Omental fat pad (tissue), 4 donors: ENCODE measurements at places on chromosomes 11 and 22.

DNA sequence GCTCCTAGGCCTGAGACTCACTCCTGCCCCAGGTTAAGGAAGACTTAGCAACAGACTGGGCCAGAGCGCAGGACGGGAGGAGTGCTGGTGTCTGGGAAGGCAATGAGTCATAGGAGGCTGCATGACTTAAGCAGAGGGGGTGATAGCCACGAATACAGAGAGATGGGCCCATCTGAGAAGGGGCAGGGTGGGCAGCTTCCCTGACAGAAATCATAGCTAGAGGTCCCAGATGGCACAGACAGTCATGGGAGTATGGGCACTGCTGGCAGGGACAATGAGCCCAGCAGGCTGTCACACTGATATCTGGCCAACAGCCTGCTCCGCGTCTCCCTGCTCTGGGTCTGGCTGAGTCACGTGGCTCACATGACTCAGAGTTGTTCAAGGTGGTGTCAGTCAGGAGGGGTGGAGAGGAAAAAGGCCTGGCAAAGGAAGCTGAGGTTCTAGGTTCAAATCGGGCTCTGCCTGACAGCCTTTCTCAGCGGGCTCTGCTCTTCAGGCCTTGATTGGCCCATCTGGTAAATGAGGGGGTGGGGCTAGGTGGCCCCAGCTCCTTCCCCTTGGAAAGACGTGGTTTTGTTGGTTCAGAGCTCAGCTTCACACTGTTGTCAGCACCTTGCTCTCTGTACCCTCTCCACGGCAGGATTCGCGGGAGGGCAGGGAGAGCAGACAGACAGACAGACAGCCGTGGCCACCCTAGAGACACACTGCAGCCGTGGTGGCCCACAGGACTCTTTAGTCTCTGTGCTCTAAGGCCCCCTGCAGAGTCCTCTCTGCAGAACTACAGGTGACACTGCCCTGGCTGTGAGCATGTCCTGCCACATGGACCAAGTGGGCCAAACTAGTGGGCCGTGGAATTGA lies 47.8 kb downstream of the DBX1 start:
- DNase-seq, result peak; percentile 61

DNA sequence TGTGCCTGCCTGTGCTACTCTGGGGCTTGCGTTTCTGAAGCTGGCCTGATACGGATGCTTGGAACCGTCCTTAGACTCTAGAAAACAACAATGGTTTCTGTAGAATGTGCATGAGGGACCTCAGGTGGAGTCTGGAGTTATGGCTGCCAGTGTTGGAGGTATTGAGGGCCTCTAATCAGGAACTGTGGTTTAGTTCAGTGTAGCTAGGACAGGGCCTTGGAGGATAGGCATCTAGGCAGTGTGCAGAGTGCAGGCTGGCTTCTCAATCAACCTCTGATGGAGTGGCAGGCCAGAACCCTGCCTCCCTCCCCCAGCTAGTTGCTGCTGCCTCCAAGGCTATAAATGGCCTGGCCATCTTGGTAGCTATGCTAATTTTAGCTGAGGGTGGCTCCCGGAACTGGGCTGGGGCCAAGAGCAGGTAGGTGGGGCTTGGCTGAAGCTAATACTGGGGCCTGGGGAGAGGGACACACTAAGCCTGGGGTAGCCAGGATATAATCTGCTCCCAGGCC lies 4.0 kb downstream of the STIM1 start:
- no peak for DNase-seq

GRCh38 chr22:17540481-17540880 lies 22.8 kb upstream of the SLC25A18 start:
- DNase-seq, result no peak

DNA sequence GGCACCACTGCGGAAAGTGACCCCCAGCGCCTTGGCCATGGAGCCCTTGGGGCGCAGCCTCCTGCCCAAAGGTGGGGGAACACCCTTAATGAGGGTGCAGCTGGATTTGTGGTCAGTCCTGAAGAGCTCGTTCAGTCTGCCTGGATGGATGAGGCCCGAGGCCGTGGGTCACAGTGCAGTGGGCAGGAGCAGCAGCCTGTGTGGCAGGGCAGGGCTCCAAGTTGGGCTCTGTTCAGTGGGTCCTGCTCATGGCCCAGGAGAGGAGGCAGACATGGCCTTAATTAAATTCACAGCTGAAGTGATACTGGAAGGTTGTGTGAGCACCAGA lies 33.3 kb downstream of the FAM83F start:
- no peak for DNase-seq

DNA sequence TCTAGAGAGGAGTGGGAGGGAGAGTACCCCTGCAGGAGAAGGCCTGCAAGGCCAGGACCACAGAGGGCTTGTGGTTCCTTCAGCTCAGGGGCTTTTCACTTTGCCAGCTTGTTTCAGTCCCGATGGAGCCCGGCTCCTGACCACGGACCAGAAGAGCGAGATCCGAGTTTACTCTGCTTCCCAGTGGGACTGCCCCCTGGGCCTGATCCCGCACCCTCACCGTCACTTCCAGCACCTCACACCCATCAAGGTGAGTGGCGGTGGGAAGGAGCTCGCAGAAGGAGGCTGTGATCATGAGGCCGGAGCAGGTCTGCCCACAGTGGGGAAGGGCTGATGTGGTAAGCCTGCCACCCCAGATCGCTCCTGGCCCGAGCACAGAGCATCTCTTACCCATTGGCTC lies 13.5 kb downstream of the ACP2 start:
- no peak for DNase-seq

DNA sequence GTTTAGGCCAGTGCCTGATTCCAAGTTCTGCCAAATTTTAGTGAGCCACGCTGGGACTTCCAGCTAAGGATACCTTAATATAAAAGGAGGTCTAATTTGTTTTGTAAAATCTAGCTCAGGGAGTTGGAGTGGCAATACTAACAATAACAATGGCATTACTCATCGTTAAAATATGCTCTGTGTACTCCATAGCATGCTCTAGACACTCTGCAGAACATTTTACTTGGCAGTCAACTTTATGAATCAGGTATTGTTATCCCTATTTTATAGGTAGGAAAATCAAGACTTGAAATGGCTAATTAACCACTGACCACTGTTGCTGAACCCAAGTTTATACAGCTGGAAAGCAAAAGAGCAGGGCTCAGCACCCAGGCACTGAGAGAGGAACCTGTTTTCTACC lies 485.0 kb upstream of the KIRREL3 start:
- no peak for DNase-seq

- DNase-seq, result no peak
These were observed 19.0 kb downstream of the PHF21B start for GRCh38 chr22:44990810-44991209.

DNA sequence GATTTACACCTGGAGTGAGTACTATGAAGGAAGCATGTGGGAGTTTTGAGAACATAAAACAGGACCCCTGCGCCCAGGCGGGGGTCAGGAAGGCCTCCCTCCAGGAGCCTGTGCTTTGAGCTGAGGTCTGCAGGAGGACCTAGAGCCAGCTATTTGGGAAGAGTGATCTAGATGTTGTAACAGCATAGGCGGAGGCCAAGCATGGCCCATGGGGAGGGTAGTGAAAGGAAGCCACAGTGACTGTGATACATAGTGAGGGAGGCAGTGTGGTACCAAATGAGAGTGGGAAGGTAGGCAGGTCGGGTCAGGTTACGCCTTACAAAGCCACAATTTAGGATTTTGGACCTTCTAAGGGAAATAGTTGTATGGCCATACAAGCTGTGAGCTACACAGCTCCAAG lies 147.5 kb downstream of the PARVA start:
- no peak for DNase-seq

- DNase-seq, result no peak
These were observed 4.9 kb downstream of the TSKU start for GRCh38 chr11:76787911-76788596.

GRCh38 chr22:24146194-24146616 lies 35.1 kb upstream of the SUSD2 start:
- no peak for DNase-seq

DNA sequence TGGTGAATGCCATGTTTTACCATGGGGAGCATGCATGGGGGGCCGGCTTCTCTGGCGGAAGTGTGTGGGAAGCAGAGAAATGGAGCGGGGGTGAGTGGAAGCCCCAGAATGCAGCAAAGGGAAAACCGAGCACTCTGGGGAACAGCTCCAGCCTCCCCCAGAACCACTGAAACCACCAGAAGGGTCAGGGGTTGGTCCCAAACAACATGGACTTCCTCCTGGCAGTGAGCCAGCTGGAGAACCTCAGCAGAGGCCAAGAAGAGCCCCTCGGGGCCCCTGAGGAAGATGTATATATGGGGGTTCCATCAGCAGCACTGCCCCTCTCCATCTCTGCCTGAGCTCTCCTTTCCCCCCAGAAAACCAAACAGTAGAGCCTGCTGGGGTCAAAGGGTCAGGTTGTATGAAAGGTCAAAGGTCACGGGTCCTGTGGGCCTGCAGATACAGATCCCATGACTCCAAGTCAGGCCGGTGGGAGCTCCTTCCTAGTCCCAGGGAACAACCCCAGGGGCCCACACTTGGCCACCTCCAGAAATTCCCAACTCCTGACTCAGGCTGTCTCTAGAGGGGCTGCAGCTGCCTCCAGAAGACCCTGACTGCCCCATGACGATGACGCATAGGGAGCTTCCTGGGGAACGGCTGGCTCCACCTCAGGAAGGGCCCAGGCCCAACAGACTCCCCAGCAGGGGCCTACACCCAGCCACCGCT lies 48.5 kb upstream of the TIMP3 start:
- DNase-seq, result no peak

GRCh38 chr11:42779555-42779954 lies 532.2 kb upstream of the API5 start:
- no peak for DNase-seq

DNA sequence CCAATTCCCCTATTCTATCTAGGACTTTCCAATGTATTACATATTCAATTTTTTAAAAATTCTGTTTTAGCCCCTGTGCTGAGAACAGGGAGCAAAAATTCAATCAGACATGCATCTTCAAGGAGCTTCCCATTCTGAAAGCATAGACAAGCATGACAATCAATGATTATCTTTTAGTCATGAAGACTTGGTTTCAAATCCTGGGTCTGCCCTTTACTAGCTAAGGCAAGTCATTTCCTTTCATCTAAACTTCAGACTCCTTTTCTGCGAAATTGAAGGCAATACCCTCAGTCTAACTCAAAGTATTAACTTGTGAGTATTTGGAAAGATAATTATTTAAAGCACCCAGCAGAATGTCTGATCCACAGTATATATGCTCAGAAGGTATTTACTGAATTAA lies 24.1 kb downstream of the PAK1 start:
- DNase-seq, result no peak

- no peak for DNase-seq
These were observed 78.1 kb downstream of the CD44 start for GRCh38 chr11:35216962-35217678.

- DNase-seq, result no peak
These were observed 13.6 kb downstream of the KCNJ5 start for GRCh38 chr11:128904656-128905344.

DNA sequence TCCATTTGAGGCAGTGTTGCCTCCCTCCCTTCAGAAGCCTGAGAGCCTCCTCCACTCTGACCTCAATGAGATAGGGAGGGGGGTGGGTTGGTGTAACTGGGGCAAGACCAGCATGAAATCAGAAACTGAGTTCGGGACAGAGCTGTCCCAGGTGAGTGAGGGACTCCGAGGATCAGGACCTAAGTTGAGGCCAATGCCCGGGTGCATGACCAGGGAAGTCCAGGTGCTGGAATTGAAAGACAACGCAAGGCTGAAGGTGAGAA lies 40.8 kb upstream of the ZBED5 start:
- DNase-seq, result no peak

- no peak for DNase-seq
These were observed 105.3 kb downstream of the ARFGAP2 start for GRCh38 chr11:47071341-47071740.

DNA sequence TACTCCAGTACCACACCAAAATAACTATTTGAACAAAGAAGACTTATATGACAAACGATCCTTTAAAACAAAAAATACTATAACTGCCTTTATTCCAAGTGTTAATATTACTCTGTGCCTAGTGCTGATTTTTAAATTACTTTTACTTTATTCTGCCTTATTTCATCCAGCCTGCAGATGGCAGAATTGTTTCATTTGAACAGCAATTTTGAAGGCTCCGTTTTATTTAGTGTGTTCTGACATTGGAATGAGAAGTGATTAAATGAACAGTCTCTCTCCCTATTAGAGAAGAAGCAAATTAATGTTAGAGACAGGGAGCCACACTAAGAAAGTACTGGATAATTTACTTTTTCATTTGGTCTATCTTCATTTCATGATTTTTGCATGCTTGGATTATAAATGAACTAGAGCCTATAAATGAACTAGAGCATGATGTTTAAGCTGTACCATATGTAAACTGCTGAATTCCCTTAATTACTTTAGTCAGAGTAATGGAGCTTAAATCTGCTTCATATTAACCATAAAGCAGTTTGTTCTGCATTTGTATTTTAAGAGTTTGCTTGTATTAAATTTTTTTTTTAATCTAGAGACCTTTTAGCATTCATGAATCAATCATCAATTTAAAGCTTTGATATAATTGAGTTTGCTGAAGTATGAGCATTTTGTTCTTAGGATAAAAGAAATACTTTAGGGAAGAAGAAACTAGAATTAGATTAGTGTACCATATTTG lies 9.8 kb downstream of the PDHX start:
- no peak for DNase-seq

GRCh38 chr11:110289472-110289871 lies 6.9 kb downstream of the RDX start:
- no peak for DNase-seq

- DNase-seq, result no peak
These were observed 1.8 kb upstream of the TPBGL start for GRCh38 chr11:75238595-75239440.

DNA sequence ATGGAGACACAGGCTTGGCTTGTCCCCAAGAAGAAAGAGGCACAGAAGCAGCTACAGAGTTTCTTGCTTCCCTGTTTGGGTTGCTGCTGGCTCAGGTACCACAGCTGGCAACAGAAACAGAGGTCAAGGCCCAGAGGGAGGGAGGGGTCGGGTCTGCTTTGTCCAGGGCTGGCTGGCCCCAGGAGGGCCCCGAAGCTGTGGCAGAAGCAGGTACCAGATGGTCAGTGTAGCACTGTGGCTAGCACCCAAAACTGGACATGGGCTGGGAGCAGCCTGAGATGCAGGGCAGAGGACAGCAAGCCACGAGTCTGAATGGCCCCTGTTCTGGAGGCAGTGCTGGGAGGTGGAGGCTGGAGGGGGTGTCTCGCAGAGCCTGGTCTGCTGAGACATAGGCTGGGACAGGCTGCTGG lies 52.3 kb upstream of the CCDC188 start:
- DNase-seq, result no peak

- DNase-seq, result no peak
These were observed 29.8 kb downstream of the MTMR3 start for GRCh38 chr22:29912605-29913398.
